ENCODE measurements at places on chromosomes 13 and 19.

DNA sequence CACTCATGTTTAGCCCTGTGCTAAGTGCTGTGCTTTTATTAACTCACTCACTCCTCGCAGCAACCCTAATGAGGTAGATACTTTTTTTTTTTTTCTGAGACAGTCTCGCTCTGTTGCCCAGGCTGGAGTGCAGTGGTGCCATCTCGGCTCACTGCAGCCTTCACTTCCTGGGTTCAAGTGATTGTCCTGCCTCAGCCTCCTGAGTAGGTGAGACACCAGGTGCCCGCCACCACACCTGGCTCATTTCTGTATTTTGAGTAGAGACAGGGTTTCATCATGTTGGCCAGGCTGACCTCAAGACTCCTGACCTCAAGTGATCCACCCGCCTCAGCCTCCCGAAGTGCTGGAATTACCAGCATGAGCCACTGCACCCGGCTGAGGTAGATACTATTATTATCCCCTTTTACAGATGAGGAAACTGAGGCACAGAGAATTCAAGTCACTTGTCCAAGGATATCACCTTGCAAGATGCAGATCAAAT lies 2.5 kb downstream of the ITPKC start:
- no peak for DNase-seq

GRCh38 chr19:15418231-15418578 lies 583 bp downstream of the AKAP8L start:
- DNase-seq = peak; percentile 20

DNA sequence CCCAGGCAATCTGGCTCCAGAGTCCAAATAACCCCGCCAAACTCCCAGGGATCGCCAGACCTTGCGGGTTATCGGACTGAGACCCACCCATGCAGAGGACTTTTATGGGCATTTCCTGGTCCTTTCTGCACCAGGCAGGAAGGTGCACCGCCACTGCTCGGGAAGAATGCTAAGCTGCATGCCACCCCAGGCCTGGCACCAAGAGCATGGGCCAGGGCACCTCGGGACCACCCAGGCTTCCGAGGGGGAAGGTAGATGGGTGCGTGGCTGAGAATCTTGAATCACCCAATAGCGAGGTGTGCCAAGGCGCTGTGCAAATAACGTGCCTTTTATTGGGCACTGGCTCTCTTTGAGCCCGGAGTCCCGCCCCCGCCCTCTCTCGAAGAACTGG lies 422 bp upstream of the ZNF575 start:
- DNase-seq = no peak

DNA sequence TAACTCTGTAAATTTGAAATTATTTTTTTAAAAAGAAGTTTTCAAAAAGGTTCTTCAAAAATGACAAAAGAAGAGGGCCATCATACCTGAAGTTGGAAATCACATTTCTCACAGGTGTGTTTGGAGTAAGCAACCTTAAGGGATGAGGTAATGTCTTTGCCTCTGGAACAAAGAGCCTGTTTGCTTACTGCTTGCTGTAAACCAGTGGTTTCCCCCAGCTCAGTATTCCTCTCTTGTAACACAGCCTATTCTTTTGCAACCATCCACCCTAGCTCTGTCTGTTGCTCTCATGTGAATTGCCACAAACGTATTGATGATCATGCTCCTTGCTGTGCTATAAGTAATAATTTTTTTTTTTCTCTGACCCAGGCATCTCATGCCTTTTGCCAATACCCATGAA lies 38.1 kb downstream of the UCHL3 start:
- no peak for DNase-seq

DNA sequence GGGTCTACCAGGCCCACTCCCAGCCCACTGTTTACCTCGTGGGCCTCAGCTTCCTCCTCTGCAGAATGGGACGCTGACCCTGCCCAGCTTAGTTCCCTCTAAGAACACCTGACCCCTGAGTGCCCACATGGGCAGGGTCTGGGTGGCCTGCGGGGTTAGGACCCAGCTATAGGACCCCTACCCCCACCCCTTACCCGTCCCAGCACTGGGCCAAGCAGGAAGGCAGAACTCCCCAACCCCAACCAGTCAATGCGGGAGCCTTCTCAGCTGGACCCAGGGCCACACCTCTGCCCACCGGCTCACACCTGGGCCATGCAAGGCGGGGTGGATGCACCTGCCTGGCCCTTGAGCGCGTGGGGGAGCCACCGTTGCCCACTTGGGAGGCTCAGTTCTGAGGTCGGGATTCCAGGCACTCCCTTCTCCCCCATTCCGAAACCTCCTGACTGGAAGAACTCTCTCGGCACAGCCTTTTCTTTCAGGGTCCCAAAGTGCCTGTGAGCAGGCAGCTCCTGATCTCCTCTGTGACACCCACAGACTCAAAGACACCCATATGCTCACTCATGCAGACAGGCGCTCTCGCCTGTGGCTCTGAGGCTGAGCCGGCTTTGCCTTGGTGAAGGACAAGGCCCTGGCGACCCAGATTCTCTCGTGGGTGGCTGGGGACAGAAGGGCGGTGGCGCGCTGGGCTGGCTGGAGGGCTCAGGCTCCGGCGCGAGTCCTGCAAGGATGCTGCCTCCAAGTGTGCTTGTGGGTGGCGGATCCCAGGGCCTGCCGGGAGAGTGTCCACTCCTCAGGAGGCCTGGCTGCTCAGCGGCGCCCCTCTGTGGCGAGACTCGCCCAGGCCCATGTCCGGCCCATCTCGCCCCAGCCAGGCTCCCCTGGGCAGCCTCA lies 27.9 kb upstream of the PARP4 start:
- DNase-seq = no peak

DNA sequence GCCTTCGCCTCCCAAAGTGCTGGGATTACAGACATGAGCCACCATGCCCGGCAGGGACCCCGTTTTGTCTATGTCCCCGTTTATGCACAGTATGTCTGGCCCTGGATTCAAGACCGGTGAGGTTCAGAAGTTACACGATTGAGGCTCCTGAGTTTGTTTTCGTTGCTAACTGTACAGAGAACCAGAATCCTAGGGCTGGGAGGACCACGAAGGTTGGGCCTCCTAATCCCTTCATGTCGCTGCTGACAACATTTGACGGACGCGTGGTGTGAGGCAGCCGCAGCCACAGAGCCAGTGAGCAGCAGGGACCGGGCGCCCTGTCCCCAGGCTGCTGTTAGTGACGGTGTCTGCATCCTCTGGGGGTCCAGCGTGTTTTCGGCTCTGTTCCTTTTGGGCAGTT lies 91.4 kb downstream of the ATP11A start:
- DNase-seq = no peak

Measured in AG09319 (cell line).